Ovary (tissue), 10 donors: ENCODE measurements at places on chromosomes 5 and 9. TPM values are rescaled to one million over a fixed set of nuclear protein-coding genes. Genes with fewer than 3 reads are reported as not detected.
A peak's percentile ranks its signal among the peaks of the same experiment; 100 is the strongest.

DNA sequence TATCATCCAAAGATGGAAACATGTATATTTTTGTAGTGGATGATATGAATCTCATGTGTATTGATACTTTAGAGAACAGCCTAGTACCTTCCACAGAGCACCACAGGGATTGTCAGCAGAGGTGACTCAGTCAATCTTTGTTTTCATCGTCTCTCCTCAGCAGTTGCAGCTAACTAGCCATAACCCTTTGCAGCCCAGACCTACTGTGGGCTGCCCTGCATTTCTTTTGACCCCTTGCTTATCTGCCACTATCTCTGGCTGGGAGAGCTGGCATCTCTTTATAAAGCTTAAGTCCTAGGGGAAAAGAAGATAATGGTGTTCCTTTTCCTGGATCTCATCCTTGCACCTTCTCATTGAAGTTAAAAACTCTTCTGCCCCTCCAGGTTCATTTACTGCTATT, 28.7 kb downstream of the HMGCR start:
- DNase-seq = no peak

GRCh38 chr9:136558373-136558772, 12.5 kb upstream of the NOTCH1 start:
- no peak for DNase-seq

- no peak for DNase-seq
These were observed 56.9 kb downstream of the MACIR start for GRCh38 chr5:103315455-103315854.

GRCh38 chr5:1521671-1522600, 1.8 kb downstream of the LPCAT1 start:
- peak; percentile 22 for DNase-seq

Gene PCDHGA1
- total RNA-seq = 0.80 TPM

Gene NOXA1
- total RNA-seq = 14.1 TPM

Gene BHMT
- 0.42 TPM for total RNA-seq

Gene PTGR1
- 29.8 TPM for total RNA-seq
